Ammon's horn (tissue), 1 donor: ENCODE measurements at places on chromosomes 5 and 9.

DNA sequence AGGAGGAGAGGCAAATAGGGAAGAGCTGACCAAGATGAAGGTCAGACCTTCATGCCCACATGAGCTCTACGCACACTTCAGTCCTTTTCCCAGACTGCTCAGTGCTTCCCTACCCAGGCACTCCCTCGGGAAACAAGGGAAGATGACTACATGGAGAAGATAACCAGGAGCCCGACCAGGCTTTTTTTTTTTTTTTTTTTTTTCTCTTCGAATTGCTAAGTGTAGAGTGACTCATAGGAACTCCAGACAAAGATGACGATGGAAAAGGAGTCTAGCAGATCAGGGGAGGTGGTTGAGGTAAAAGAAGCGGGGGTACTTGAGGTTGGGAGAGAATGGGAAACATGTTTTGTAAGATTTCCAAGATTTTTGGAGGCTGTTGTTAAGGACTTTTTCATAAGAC lies 526.1 kb downstream of the BNC2 start:
- DNase-seq, result no peak

- DNase-seq, result no peak
Measured at GRCh38 chr5:133222040-133222439, 170.2 kb downstream of the HSPA4 start.

- DNase-seq, result no peak
Measured at GRCh38 chr9:95044731-95045508, 272.6 kb downstream of the FANCC start.

GRCh38 chr9:5846501-5846921 lies 13.6 kb upstream of the ERMP1 start:
- no peak for DNase-seq
